ENCODE measurements at places on chromosomes 4 and X.

GRCh38 chr4:87213421-87214075 is 6.9 kb downstream of the KLHL8 start:
- DNase-seq, result no peak

DNA sequence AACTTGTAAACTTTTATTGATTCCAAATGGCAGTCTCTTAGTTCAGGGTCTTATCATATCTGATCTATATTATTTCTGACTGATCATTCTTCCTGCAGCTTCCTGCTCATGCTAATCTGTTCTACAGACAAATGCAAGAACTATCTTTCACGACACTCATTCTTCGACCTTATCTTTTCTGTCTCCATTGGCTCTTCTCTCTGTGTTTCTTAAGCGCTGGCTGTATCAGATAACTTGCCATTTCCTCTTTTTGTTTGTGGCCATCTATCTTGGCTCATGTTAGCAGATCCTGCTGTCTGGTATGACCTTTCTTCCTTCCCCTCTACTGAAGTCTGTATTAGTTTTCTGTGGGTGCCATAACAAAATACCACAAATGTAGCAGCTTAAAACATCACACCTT is 230.5 kb upstream of the PUDP start:
- no peak for DNase-seq

DNA sequence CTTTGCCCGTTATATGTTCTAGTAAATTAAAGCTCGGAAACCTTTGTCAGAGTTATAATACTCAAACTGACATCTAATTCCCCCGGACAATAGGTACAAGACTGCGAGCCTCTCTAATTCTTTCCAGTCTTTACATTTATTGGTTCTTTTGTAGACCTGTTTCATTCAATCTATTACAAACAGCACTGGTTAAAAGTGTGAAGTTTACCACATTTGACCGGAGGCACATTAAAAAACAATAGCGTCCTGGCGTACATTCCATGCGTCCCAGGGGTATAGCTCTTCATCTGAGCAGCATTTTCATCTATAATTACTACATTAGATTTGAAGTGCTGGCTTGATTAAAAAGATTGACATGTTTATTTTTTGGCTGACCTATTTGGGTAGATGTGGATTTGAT is 49.9 kb upstream of the TENM3 start:
- no peak for DNase-seq

- no peak for DNase-seq
These were observed 2320.6 kb upstream of the AGA start for GRCh38 chr4:179762840-179763239.

DNA sequence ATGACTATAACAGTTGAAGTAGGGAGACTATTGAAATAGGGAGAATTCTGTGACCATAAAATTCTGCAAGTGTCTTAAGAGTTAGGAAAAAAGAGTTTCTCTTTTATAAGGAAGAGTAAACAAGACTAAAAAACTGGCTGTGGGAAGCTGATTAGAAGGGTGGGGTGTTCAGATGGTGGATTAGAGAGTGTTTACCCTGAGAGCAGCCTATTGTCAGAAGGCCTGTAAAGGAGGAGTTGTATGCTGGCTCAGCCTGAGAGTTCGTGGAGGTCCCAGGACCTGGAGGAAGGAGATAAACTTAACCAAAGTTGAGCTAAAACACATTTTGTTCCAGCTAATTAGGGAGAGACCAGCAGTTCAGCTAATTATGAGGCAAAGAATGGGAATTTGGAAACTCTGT is 629.7 kb downstream of the PCDH7 start:
- no peak for DNase-seq

GRCh38 chrX:66919280-66919832 is 280.5 kb upstream of the EDA2R start:
- DNase-seq, result no peak

DNA sequence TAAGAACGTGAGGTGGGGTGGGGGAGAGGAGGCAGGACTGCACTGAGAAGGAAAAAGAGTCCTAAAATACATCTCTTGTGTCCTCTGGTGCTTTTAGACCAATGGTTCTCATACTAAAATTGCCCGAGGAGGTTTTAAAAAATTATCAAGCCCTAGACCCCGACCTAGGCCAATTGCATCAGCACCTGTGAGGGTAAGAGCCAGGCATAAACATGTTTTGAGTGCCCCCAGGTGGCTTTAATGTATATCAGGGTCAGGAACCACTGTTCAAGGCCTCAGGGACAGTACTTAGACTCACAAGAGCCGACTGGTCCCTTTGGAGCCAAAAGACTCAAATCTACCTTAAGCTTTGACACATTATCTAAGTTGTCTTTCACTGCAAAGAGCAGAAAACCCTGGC is 37.5 kb upstream of the TMEM150C start:
- no peak for DNase-seq

DNA sequence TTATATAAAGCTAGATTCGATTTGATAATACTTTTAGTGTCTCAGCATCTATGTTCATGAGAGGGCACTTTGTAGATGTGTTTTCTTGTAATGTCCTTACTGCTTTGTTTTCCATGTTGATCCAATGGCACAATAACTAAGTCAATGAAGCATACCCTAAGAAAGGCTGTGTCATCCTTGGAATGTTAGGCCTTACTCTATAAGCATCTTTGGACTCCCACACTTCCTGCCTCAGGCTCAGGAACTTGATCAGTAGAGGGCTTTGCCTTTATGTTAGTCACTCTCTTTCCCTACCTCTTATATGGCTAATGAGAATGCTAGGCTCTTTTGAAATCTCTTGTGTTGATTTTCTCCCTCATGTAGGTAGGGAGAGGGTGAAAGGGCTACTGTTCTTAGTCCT is 33.2 kb upstream of the EDA2R start:
- no peak for DNase-seq

DNA sequence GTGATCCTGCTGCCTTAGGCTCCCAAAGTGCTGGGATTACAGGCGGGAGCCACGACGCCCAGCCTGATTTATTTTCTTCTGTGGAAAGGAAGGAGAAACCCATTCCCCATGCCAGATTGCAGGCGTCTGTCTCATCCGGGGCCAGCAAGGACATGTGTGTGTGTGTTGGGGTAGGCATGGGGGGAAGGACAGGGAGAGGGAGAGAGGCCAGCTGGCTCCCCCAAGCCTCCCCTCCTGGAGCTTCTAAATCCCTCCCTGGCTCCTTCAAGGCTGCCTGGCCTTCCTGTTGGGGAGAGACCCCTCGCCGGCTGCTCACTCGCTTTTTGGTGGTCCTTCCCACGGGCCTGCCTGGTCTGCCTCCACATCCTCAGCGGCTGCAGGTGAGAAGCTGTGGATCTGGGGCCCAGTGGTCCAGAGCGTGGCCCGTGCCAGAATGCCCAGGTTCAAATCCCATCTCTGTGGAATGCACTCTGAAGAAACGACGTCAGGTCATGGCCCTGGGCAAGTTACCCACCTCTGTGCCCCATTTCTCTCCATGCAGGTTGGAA is 1.3 kb upstream of the PLXNB3 start:
- no peak for DNase-seq

GRCh38 chr4:88731381-88731780 is 33.8 kb upstream of the NAP1L5 start:
- no peak for DNase-seq

GRCh38 chrX:46686003-46686645 is 72.8 kb downstream of the SLC9A7 start:
- peak; percentile 15 for DNase-seq

DNA sequence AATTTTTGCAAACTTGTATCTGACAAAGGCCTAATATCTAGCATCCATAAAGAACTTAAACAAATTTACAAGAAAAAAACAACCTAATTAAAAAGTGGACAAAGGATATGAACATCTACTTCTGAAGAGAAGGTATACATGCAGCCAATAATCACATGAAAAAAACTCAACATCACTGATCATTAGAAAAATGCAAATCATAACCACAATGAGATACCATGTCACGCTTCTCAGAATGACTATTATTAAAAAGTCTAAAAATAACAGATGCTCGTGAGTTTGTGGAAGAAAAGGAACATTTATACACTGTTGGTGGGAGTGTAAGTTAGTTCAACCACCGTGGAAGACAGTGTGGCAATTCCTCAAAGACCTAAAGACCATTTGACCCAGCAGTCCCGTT is 24.0 kb downstream of the CEP44 start:
- DNase-seq, result no peak

DNA sequence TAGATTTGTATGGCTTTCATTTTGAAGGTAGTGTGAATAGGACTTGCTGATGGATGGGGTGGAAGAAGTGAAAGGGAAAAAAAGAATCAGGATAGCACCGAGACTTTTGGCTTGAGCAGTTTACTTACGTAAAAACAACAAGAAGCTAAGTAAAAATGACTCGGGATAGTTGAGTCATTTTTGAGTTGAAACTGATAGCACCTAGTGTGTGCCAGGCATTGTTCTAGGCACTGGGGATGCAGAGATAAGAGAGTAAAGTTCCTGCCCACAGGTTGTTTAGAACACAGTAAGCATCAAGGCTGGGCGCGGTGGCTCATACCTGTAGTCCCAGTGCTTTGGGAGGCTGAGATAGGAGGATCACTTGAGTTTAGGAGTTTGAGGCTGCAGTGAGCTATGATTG is 34.7 kb downstream of the ADD1 start:
- DNase-seq, result no peak

DNA sequence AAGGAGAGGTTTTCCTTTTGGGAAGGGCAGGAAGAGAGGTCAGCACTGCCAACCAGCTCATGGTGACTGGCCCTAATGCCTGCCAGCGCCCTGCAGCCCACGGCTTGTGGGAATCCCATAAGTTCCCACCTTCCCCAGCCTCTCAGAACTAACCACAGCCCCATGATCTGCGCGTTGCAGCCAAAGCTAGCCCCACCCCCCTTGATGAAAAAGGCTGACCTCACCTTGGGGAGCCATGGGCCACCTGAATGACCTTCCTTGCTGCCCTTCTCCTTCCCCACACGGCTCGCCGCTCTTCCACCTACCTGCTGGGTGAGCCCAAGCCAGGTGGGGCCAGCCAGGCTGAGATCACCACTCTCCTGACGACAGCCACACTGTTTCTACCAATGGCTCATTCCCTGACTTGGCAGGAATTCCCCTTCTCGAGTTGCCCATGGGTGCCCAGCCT is 3.9 kb upstream of the ELF4 start:
- DNase-seq, result no peak

- DNase-seq, result no peak
These were observed 164.0 kb upstream of the RASGEF1B start for GRCh38 chr4:81635739-81636138.

DNA sequence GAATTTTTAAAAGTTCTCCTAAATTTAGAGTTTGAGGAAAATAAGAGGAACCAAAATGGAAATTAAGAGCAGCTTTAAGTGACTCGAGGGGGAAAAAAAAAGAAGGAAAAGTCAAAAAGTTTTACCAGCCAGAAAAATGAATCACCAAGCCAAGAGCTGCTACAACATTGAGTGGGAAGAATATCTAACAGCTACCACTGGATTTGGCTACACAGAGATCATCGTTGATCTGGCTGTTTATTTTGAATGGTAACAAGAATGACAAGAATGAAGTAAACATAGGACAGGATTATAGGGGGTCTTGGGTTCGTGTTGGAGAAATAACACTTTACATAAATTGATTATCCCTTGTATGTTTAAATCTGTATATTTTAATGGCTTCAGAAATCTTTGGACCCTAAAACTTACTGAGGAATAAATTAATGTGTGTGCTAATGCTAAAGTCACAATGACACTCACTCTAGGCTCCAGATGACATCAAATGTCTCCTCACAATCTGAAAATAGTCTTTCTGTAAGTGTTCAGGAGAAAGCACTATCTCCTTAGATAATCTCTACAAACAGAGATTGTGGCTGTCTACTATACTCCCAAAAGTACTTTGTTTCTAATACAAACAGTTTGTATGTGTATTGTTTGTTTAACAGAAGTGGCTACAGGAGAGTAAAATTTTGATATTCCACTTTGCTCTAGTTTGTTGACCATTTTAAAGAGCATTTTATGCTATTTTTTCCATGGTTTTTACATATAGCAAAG is 3.1 kb upstream of the CSN3 start:
- no peak for DNase-seq

- no peak for DNase-seq
These were observed 2.5 kb upstream of the RXFP1 start for GRCh38 chr4:158519226-158519625.

DNA sequence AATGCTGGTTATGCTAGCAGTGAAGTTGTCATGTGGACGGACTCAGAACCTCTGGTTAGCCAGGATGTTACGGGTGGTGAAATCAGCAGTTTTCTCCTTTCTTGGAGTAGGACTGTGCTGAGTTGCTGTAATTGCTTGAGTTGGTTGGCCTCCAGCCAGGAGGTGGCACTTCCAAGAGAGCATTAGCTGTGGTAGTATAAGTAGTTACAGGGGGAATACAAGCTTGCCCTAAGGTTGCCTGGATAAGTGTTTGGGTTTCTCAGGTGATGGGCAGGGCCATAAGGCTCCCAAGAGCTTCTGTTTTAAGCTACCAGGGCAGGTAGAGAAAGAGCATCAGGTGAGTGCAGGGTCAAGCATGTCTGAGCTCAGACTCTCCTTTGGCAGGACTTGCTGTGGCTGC is 103.0 kb downstream of the ZNF518B start:
- DNase-seq, result no peak

- no peak for DNase-seq
These were observed 196.8 kb upstream of the ADGRL3 start for GRCh38 chr4:61003301-61003700.

GRCh38 chr4:9679704-9680478 is 101.5 kb upstream of the DRD5 start:
- no peak for DNase-seq

- no peak for DNase-seq
These were observed 7.3 kb upstream of the CCNI start for GRCh38 chr4:77082886-77083608.

DNA sequence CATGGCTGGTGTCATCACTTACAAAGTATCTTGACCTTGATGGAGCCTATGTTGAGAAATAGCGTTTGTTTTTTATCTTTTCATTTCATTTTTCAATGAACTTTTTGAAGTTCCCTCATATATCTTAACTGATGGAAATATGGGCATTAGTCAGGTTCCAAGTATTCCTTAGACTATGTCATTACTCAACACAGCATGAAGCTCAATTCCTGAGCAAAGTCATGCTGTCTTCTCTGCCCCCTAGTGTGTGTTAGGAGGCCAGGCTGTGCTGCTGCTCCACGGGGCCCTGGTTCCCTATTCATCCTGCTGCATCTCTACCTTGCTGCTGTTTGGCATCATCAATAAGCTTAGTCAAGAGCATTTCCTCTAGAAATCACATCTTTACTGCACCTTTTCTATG is 40.9 kb downstream of the GPR143 start:
- DNase-seq, result no peak

DNA sequence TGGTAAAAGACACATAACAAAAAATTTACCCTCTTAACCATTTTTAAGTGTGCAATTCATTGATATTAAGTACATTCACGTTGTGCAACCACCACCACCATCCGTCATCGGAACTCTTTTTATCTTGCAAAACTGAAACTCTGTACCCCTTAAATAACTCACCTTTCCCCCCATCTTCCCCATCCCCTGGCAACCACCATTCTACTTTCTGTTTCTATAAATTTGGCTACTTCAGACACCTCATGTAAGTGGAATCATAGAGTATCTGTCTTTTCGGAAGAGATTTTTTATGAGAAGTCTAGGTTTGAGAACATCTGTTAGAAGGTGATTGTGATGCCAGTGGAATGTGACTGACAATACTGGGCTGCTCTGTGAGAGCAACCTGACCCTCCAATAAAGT is 39.8 kb upstream of the CCDC149 start:
- DNase-seq, result no peak
